ENCODE measurements at places on chromosomes 7 and 10.

DNA sequence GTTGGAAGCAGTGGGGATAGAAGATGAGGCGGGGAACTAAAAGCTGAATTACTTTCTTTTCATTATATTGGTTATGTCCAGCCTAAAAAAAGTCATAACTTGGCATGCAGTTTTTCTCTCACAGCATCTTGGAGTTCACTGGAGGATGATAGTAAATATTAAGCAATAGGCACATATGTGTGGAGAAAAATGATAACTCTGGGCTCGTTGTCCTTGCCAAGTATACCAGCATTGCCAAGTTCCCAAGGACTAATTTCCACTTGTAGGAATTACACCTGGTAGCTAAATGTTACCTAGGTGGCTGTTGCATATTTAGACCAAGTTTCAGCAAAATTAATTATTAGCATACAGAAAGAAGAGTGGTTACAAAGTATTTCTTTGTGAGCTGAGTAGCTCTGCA lies 1007.6 kb downstream of the ANKRD7 start:
- no peak for DNase-seq

GRCh38 chr10:60731134-60731885 lies 47.0 kb upstream of the CDK1 start:
- DNase-seq = no peak

GRCh38 chr10:19966751-19967150 lies 150.5 kb downstream of the PLXDC2 start:
- DNase-seq = no peak

GRCh38 chr7:107528461-107528860 lies 35.3 kb downstream of the COG5 start:
- no peak for DNase-seq

GRCh38 chr10:94366382-94366781 lies 3.6 kb upstream of the NOC3L start:
- no peak for DNase-seq

- DNase-seq = peak; percentile 56
Observed at GRCh38 chr10:100043796-100044195, 34.0 kb upstream of the DNMBP start.

- peak; percentile 39 for DNase-seq
Observed at GRCh38 chr10:129759214-129760002, 204.7 kb downstream of the EBF3 start.

DNA sequence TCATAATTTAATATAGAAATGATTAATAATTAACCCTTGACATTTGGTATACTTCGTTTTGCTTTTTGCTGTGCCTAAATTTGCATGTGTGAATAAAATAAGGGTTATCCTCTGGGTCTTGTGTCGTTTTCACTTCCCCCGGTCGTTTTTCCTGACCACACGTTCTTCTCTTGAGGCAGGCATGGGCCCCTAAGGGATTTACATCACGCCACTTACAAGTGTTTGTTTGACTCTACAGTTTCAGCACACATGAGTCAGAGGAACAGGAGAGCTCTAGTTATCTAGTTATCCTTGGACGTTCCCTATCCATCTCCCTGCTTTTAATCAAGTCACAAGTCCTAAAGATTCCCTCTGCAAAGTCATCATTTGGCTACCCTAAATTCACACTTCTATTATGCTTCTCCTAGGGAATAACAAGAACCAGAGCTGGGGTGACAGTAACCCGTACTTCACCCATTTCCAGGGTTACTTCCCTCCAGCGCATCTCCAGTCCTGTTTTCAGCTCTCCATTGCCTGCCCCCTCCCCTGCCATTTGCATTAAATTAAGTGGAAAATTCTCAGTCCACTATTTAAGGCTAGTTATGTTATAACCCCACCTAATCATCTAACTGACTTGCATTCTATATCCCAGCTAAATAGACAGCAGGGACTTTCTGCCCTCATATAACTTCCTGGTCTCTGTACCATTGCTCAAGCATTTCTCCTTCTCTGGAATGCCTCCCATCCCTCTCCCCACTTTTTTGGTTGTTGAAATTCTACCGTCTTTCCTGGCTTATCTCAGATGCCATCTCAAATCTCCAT lies 206.9 kb downstream of the PTEN start:
- DNase-seq = no peak

DNA sequence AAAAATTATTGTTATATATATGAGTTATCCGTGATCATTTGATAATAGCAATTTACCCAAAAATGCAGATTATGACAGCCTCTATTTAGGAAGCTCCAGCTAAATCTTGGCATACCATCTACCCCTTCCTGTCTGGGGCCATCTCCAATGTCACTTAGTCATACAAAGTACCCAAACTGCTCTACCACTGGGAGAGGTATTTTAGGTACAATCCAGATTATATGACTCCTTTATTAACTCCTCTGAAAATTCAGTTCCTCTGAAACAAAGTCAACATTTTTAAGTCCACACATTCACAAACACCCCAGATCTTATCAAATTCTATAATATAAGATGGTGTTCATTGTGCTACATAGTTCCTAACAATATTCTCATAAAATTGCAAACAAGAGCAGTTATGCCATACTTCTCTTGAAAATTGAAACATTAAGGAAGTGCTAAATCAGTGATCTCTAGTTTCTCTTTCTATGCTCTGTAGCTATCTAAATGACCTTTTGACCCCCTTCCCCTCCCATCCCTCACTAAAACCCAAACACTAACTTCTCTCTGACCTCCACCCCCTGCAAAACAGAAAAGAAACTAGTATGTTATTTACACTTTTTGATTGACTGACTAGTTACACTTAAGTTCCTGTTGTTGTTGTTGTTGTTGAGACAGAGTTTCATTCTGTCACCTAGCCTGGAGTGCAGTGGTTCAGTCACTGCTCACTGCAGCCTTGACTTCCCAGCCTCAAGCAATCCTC lies 16.4 kb downstream of the HOXA1 start:
- no peak for DNase-seq

- no peak for DNase-seq
Observed at GRCh38 chr10:127196282-127197153, at the start of gene INSYN2A. Gene INSYN2A (minus strand): TSS chr10:127196591. CDS start chr10:127176395, 20,196 bp downstream.

DNA sequence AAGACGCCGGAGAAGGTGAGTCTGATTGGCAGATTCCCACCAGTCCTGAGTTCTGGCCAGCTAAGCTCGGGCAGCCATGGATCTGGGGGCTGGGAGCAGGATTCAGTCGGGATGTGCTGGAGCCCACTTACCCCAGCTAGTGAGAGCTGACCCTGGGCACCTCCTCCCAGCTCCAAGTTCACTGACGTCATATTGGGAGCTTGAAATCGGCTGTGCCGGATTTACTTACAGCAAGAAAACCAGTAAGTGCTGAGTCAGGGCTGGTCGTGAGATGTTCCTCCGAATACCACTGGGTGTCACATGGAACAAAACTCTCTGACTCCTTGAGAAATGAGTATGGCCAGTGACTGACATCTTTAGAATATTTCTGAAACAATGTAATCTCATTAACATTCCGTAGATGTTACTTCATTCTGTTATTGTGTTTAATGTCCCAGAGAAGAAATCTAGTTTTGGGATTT lies 621.2 kb downstream of the SDK1 start:
- DNase-seq = peak; percentile 41

- DNase-seq = no peak
Observed at GRCh38 chr7:83111391-83111790, 51.3 kb downstream of the PCLO start.

DNA sequence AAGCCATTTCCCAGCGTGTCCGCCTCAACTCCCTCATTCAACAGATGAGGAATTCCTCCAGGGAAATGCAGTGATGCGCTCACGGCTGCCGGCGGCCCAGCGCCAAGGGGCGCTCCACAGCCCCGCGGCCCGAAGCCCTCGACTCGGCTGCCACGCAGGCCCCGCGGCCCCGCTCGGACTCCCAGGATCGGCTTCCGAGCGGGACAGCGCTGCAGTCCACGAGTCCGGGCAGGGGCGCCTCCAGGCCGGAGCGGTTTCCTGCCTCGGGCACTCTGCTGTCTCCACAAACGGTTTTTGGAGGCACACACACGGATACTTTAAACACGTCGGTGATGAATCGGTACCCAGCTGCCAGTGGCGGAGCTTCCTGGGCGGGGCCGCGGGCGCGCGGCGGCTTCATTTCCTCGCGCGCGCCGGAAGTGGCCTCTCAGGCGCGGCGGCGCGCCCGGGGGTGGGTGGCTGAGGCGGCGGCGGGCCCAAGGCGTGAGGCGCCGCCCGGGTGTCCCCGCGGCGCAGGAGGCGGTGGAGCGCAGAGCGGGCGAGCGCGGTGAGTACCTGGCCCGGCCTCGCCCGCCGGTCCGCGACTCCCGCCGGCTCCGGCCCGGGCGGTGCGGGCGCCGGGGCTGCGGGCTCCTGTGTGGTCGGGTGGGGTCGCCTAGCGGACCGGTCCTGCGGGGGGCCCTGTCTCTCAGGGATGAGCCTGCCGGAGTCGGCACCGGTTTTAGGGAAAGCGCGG lies at the start of gene CSGALNACT2:
CSGALNACT2 (plus strand) TSS at position 425 of the 736 bp plus-strand sequence. CDS start 16,705 bp downstream, outside the sequence.
- DNase-seq = peak; percentile 91

DNA sequence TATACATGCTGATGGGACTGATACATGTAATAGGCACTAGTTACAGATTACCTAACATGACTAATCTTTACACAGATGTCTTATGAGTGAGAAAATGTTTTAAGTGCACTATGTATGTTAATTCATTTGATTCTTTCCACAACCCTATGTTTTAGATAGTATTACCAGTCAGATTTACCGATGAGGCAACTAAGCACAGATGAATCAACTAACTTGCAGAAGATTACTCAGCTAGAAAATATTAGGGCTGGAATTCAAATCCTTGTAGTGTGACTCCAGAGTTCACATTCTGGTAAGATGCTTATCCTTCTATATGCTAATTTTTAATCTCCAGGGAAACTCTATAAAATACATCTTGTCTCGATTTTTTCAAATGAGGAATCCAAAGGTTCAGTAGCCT lies 964.9 kb downstream of the REEP3 start:
- no peak for DNase-seq

DNA sequence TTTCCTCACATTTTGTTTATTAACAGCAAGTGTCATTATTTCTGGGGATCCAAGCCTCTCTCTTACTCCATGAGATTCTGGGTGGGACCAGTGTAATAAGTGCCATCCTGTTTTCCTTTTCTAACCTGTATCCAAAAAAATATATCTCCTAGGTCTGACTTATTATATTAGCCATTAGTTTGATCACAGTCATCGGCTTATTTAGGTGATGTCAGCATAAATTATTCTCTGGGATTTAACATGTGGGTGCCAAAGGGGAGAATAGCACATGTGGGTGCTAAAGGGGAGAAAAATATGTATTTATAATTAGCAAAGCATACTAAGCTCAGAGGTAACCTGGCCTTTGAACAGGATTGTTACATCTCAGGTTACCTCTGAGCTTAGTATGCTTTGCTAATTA lies 293.8 kb upstream of the SEMA3D start:
- DNase-seq = no peak

GRCh38 chr10:119919271-119919670 lies 26.7 kb downstream of the SEC23IP start:
- no peak for DNase-seq

DNA sequence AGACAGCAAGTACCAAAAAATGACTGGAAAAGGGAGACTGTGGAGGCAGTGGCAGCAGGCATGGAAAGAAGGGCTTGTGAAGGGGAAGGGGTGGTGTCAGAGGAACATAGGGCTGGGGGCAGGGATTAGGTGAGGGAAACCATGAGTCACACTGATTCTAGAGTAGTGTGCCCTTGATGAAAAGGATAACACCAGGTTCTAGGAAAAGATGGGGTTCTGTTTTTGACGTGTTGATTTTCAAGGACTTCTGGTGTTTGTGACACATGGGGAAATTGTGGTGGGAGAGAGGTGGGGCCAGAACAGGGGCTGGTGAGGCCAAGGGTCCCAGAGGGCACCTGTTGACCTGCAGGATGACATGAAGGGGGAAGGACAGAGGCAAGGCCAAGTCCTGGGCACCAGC lies 57.1 kb downstream of the FIGNL1 start:
- no peak for DNase-seq

- DNase-seq = no peak
Observed at GRCh38 chr7:44766416-44766801, 17.8 kb downstream of the ZMIZ2 start.

DNA sequence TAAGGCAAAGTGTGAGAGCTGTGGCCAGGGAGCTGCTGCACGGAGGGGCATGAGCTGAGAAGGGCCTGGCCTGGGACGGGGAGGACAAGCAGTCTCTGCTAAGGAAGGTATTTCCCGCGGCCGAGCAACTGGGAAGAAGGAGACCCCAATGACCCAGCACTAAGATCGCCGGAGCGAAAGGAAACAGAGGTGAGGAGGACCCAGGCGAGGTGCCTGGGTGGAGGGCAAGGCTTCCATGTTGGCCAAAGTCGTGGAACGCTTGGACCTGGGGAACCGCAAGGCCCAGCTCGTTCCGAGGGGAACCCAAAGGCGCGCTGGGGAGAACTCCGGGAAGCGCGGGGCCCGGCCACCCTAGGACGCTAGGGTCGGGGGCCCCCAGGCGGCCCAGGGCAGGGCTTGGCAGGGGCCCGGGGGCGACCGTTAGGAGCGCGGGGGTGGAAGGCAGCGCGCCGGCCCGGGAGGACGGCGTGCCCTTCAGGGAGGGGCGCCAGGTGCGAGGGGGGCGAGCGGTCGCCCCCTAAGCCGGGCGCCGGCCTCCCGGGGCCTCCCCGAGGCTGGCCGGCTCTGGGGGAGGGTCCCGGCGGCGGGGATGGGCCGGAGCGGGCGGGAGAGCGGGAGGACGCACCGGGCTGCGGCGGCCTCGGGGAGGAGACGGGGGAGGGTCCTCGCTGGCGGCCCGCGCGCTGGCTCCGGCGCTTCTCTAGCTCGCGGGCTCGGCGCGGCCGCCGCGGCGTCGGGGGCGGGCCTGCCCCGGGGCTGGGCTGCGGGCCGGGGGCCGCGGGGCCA lies 545 bp downstream of the GIGYF1 start:
- DNase-seq = no peak

DNA sequence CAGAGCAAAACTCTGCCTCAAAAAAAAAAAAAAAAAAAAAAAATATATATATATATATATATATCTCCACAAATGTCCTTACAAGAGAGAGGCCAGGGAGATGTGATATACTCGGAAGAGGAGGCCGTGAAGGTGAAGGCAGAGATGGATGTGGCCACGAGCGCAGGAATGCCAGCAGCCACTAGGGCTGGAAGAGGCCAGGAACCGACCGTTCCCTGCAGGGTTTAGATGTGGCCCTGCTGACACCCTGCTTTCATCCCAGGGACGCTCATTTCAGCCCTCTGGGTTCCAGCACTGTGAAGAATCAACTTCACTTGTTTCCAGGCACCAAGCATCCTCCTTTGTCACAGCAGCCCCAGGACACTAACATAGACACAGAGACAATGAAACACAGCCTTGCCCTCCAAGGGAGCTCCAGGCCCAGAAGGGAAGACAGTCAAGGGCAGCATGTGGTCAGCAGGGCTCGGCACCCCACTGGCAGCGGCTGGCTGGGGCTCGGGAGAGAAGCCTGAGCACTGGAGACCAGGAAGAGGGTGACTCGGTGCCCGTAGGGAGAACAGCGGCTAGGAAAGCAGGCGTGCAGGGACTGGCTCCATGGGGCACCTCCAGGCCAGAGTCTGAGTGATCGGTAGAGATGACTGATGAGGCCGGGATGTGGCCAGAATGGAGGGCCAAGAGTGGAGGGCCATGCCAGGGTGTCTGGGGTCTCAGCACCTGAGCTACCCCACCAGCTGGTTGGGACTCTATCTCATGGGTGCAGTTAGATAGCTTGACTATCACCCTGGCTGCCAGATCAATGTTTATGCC lies 7.6 kb downstream of the WDR86 start:
- no peak for DNase-seq
